ENCODE measurements at places on chromosomes 16 and 17.

GRCh38 chr17:66184392-66184791, 7.5 kb downstream of the CEP112 start:
- DNase-seq = no peak

DNA sequence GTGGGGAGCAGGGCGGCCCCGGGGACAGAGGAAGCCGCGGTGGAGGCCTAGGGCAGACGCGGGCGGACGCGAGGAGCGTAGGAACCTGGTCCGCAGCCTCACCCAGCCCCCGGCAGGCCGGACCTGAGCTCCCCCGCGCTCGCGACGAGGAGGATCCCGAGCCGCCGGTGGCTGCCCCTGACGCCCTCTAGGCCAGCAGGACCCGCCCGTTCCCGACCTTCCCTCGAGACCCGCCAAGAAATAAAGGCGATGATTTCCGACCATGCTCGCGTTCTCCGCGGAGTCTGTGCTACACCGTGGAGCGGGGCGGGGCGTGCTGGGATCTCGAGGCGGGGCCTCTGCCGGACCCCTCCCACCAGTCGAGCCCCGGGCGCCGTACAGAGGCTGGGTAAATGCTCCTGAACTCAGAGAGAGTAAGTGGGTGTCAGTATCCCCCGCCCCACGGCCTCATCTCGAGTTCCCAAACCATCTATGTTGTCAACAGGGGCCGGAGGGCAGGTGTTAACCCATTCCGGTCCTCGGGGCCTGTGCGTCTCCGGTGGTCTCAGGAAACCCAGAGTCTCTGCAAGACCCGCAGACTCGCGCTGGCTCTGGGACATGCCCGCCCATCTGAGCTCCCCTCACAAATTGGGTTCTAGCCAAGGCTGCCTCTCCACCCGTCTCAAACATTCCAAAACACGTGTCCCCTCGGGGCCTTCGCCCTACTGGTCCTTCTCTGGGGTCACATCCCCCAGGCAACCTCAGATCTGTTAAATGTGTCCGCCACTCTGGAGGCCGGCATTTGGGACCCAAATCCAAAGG, 13.7 kb downstream of the SYCE1L start:
- peak; percentile 32 for DNase-seq

GRCh38 chr17:38560503-38561318, 45.0 kb downstream of the SRCIN1 start:
- peak; percentile 12 for DNase-seq

DNA sequence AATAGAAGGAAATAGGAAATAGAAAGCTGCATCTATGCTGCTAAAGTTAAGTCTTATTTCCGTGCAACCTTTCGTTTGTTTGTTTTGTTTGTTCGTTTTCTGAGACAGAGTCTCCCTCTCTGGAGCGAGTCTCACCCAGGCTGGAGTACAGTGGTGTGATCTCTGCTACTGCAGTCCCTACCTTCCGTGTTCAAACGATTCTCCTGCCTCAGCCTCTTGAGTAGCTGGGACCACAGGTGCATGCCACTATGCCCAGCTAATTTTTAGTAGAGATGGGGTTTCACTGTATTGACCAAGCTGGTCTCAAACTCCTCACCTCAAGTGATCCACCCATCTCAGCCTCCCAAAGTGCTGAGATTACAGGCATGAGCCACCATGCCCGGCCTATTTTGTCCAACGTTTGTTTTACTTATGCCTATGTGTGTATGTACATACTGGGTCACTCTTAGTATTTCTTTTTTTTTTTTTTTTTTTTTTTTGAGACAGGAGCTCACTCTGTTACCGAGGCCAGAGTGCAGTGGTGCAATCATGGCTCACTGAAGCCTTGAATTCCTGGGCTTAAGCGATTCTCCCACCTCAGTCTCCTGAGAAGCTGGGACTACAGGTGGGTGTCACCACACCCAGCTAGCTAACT, 16.8 kb downstream of the BMERB1 start:
- no peak for DNase-seq

GRCh38 chr17:81199482-81199830, 23.3 kb downstream of the CEP131 start:
- DNase-seq = no peak

DNA sequence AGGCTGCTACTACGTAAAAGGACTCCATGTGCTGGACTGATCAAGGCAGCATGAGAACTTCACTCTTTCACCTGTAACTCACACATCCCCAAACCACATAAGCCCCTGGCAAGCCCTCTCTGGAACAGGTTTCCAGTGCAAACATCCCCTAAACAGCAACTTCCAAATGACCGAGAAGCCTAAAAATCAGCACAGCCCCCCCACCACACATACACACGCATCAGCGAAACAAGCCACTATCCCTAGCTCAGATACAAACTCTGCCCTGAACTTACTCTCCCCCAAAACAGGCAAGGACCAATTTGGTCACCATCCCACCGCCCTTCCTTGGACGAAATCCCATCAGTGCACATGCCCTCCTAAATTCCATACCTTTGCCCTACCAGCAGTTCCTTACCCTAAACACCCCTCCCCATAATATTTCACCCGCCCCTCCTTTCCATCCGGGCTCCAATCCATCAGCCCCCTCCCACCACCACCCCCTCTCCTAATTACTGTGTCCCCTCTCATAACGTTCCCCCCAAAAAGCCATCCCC, 735 bp downstream of the LSM12 start:
- DNase-seq = no peak

DNA sequence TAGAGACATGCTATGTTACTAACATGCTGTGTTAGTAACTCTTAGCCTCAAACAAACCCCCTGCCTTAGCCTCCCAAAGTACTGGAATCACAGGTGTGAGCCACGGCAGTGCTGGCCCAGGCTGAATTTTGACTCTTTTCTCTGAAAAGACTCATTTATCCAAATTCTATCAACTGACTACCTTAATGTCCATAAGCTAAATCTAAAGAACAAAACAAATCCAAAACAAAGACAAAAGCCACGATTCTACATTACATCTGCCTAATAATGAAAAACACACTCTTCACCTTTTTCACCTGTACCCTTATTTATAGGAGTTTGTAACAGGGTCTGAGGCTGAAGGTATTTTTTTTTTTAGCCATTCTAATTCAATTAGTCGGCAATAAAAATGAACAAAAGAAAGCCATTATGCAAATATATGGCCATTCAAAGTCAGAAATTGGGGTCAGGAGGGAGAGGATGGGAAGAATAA, 432.5 kb downstream of the RBFOX1 start:
- no peak for DNase-seq

- DNase-seq = no peak
Observed at GRCh38 chr16:79795556-79795955, 195.0 kb upstream of the MAF start.

DNA sequence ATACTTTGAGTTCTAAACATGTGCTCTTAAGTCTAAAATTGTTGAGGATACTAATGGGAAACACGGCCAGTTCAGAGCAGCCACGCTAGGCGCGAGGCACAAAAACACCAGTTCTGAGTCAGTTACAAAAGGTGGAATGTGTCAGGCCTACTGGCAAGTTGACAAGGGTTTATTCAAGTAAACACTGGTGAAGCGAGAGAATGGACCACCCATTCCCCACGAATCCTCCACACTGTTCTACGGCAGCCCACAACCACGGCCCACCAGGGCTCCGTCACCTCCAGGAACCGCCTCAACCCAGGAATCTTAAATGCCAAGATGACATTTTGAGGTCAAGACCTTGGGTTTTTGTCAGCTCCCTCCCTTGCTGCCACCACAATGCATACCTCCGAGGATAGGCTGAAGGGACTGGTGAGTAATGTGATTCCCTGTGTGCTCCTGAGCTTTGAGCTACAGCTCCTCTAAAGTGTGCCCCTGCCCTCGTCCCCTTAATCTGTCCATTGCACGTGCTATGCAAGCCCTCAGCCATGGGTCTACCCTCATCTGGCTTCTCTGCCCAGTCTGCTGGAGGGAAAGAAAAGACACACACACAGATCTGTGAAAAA, 28.5 kb upstream of the TRAP1 start:
- no peak for DNase-seq

- DNase-seq = no peak
Observed at GRCh38 chr17:61647047-61647446, 56.0 kb upstream of the NACA2 start.

DNA sequence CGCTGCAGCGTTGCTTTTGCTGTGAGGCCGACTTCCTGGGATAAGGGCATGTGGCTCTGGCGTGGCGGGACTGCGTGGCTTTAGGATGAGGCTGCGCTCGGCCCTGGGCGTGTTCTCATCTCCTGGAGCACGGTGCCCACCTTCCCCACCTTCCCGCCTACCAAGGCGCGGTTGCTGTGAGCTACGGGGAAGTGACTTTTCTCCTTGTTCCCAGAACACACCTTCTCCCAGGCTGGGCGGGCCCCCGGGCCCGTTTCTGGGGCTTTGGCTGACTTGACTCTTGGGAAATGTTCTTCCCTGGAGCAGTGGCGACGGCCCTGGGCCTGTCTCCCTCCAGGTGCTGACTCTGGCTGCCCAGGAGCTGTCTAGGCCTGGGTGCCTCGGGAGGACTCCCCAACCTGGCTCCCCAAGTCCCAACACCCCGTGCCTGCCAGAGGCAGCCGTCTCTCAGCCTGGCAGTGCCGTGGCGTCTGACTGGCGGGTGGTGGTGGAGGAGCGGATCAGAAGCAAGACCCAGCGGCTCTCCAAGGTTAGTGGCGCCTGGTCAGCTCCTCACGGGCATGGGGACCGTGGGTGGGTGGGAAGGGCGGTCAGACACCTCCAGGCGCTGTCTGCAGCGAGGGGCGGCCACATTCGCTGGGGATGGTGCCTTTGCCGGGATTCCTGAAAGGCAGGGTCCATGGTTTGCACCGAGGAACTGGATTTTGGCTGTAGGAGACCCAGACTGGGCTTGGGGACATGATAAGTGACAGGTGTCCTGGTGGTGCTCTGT, 12.1 kb downstream of the TELO2 start:
- DNase-seq = no peak

- DNase-seq = no peak
Observed at GRCh38 chr16:19929062-19929511, 44.4 kb upstream of the GPRC5B start.

DNA sequence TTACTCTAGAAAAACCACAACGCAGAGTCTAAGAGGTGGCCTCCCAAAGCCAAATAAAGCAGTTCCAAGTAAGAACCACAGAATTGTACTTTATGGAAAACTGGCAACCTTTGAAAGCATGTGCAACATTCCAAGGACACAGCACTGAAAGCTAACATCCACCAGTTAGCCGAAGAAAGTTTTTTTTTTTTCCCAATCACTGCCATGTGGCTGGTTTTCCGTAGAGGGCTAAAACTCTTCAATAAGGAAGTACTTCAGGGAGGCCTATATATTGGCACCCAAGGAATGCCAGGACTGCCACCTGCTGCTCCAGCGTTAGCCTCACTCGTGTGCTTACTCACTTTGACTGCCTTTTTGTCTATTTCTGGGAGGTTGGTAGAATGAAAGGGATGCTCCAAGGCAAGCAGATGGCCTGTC, 25.2 kb downstream of the CEP95 start:
- DNase-seq = no peak

DNA sequence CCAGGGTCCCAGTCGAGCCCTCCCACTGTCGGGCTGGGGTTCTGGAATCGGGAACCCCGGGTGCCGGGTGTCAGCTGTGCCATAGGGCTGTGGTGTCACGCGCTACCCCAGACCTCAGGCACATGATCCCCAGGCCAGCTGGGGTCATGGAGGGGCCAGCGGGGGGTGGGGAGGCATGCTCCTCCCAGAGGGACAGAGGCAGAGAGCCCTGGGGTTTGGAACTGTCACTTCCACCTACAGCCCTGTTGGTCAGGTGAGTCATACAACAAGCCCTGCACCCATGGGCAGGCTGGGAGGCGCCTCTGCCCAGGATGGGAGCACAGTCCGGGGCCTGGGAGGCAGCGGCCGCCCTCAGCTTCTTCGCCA, 63.0 kb downstream of the BAIAP2 start:
- DNase-seq = peak; percentile 93

- no peak for DNase-seq
Observed at GRCh38 chr17:82734987-82735866, at the start of gene FN3K. Gene FN3K, plus strand, starts transcription at chr17:82735615. Its CDS starts 22 bp downstream, at chr17:82735637.

DNA sequence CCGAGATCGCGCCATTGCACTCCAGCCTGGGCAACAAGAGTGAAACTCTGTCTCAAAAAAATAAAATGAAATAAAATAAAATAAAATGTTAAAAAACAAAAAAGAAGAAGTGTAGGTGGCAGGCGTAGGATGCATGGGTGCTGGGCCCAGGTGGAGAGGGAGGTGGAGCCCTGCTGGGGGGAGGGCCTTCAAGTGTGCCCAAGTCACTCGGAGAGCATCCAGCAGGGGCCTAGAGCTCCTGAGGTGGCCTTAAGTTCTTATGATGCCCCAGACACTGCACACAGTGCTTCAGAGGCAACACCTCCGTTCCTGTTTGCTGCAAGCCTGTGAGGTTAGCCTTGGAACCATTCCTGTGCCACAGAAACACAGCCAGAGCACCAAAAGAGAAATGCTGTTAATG, 23.2 kb downstream of the IL4R start:
- no peak for DNase-seq

GRCh38 chr17:8997994-8998628, 23.2 kb upstream of the NTN1 start:
- peak; percentile 80 for DNase-seq

DNA sequence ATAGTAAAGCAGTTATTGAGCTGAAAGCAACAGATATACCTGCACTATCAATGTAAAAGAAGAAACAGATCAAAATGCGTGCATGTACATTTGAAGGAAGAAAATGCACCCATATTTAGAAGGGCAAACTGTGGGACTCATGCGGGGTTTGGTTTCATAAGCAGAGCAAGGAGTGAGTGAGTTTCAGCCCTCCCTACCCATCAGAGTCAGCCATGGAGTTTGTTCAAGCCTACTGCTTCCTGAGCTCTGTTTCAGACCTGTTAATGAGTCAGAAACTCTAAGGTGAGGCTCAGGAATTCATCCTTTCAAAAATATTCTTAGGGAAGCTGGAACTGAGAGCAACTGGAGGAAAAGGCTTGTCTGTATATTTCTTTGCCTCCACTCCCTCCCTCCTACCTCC, 446.2 kb downstream of the HS3ST4 start:
- no peak for DNase-seq

- no peak for DNase-seq
Observed at GRCh38 chr17:63645775-63646487, 23.7 kb downstream of the MAP3K3 start.

DNA sequence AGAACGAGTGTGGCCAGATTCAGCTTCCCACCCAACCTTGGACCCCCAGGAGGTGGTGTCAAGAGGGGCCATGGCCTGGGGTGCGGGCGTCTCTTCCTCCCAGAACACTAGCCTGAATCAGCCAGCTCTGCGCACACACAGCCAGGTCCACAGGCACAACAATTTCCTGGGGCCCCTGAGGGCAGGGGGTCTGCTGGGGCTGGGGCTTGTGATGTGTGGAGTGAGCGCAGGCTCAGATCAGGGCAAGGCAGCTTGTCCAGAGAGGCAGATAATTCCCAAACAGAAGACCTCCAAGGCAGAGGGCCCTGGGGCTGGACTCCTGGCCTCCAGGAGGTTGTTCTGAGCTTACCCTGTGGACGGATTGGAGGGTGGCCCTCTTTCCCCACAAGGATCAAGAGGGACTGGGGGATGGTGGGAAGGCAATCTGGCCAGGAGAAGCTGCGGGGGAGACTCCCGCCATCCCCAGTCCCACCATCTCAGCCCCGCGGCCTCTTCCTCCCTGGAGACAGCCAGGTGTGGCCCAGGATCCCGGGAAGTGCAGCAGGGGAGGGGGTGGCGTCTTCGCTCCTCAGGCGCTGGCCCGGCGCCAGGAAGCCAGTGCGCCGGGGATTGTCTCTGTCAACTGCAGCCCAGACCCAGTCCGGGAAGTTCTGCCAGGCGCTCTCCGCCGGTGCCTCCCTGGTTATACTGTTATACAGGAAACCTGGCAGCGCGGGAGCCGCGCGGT, 52.0 kb upstream of the AMZ2 start:
- DNase-seq = no peak

- DNase-seq = no peak
Observed at GRCh38 chr17:75740215-75740614, 19.0 kb downstream of the ITGB4 start.

Measured in inflammatory macrophage (primary cell).